ENCODE measurements at places on chromosomes 11 and 22. TPM values are rescaled to one million over a fixed set of nuclear protein-coding genes. Genes with fewer than 3 reads are reported as not detected.

The CASP5 gene
- total RNA-seq, result not detected

The OR52I1 gene
- not detected for total RNA-seq

The SERPING1 gene
- total RNA-seq, result not detected

The OR51B2 gene
- total RNA-seq, result not detected
